Progenitor cell of endocrine pancreas (in vitro differentiated cells): ENCODE measurements at places on chromosomes 2 and 18.

GRCh38 chr2:132909427-132909826 lies 239.4 kb upstream of the LYPD1 start:
- DNase-seq = no peak

DNA sequence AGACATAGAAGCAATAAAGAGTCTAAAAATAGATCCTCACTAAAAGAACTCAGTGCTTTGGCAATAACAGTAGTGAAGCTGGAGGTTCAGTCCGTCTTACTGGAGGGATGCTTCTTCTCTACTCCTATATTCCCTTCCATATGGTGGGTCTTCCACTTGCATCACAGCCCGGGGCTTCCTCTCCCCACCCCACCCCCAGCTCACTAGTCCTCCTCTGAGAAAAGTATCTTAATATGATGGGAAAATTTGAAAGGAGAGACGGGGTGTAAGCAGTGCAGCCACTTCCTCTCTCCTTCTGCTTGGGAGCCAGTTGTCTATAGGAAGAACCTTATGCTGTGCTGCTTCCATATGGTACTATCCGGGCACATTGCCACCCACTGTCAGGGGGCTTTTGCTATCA lies 57.2 kb upstream of the SPOPL start:
- DNase-seq = no peak

DNA sequence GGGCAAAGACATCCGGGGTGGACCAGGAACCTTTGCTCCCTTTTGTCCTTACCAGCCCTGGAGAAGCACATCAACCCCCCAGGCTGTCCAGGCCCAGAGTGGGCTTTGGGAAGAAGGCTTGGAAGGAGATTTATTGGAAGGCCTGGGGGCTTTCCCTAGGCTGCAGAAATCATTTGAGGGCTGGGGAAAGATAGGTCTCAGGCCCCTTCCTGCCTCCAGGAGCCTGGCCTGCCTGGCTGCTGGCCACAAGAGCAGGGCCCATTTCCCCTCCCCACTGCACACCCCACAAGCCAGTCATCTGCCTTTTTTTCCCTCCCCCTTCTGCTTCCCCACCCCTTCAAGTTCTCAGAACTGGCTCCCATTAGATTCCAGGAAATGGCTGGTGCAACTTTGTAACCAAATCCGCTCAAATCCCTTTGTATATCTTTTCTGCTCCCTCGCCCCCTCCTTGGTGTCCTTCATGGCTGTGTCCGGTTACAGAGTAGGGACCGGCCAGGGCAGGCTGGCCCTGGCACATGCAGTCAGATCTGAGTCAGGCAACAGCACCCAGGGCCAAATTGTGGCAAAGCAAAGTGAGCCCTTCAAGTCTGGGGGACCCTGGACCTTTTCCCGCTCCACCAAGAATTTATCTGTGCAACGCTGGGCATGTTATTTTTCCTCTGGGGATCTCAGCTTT lies 20.8 kb upstream of the TNP1 start:
- DNase-seq = no peak

- no peak for DNase-seq
These were observed 166.7 kb upstream of the SLC39A10 start for GRCh38 chr2:195490319-195490718.

DNA sequence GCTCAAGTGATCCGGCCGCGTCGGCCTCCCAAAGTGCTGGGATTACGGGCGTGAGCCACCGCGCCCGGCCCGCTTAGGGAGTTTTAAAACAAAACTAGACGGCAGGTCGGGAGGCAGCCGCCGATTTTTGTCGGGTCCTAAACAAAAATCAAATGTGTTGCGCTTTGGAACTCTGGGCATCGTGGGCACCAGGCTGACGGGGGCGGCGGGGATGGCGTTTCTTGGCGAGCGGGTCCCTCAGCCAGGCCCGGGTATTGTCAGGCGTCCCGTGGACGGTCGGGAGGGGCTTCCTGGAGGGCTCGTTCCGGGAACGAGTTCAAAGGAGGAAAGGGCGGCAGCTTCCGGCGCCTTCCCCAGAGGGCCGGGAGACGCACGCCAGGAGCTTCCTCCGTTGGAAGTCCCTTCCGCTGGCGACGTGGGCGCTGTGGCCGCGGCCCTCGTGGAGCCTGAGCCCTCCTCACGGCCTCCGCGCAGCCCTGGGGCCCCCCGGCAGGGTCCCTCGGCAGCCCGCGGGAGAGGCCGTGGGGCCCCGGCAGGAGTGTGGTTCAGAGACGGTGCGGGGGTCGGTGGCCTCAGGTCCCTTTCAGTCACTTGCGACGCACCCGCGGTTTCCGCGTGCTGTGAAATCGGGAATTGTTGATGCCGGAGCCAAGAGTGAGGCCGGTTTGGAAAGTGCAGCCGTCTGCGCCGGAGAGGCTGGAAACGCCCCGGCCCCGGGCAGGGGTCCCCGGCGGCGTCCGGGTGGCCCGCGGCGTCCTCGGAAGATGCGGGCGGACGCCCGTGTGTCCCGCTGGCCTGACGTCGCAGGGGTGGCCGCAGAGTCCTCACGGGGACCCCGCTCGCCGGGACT lies 59.3 kb downstream of the EMILIN2 start:
- peak; percentile 25 for DNase-seq
